ENCODE measurements at places on chromosomes 5 and 9.

DNA sequence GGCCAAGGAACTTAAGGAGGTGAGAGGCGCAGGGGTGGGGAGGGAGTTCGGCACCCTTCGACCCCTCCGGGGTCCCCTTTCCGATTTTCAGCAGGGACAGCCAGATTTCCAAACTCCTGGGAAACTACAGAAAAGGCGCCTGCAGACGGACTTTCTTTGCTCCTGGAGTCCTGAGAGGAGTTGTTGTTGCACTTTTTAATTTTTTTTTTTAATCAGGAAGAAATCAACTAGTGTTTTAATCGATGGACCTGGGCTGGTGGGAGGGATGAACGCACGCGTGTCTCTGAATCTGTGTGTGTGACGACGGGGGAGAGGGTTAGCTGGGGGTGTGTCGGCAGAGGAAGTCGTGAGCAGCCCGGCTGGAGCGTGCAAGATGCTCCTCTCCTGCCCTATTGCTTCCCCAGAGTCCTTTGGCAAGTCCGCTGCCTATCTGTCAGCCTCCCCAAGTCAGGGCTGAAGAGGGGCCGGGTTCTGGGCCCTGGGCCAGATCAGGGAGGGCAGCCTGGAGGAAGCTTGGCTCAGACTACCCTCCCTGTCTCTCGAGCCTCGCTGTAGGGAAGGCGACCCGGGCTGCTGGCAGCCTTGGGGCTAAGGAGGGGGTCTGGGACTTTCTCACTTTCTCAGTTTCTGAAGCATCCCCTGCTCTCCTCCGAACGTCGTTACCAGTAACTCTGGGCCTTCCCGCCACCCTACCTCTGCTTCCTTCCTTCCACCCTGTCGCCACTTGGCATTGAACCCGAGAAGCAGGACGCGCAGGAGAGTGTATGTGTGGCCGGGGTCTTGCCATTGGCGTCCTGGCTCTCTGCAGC, 731 bp downstream of the PRR16 start:
- DNase-seq: no peak

- DNase-seq: no peak
Measured at GRCh38 chr5:69148981-69149675, 17.8 kb upstream of the CCNB1 start.

DNA sequence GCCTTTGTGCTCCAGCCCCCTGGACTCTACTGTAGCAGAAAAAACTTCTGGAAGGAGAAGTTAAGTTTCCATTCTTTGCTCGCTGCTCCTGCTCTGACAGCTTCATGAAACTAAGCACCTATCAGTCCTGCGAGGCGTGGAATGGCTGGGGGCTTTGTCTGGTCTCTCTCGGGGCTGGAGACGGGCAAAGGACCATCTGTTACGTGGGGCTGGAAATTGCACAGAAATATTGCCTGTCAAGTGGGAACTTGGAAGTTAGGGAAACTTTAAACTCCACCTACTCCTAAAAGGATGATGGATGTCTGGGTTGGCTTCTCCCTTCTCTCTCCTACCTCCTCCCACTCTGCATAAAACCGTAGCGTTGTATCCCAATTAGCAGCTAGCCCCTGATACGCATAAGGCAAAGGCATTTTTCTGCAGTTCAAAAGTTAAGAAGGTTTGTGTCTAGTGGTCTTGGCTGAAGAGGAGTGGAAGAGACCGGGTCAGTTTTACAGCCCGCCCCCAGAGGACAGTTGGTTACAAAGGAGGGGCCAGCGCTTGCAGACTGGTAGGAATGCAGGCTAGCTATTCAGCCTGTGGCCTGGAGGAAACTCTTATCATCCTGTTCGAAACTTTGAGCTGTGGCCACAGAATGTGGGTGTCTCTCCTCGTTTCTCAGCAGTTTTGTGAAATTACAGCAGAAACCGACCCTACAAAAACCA, 1.3 kb downstream of the FBXL7 start:
- DNase-seq: no peak

DNA sequence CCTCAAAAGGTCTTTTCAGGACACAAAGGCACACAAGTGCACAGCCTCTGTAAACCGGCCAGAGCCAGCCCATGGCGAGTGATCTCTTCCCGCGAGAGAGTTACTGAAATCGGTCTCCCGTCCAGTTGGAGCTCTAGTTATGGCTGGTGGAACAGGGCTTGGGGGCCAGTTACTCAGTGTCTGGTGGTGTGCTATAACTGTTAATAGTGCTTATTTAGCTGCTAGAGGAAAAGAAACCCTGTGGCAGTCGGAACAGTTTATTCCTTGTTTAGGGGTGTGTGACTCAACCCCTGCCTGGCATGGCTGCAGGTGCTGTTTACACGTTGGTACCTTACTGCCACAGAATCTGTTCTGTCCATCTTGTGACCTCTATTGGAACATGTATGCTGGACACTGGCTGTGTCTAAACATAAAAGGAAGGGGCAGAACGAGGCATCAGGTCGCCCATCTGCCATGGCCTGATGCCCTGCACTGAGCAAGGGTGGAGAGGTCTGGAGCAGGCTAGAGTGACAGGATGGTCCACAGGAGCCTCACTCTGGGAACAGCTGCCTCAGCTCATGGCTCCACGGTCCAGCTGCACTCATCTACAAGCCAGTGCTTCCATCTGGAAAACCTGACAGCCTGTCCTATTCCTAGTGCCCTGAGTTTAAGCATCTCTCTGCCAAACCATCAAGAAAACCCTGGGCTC, 49.6 kb upstream of the SIMC1 start:
- no peak for DNase-seq

GRCh38 chr5:900781-901180, 8.1 kb downstream of the TRIP13 start:
- no peak for DNase-seq

- DNase-seq: no peak
Measured at GRCh38 chr5:95799191-95799835, 23.2 kb downstream of the GLRX start.

- DNase-seq: no peak
Measured at GRCh38 chr9:27688954-27689353, 115.7 kb upstream of the C9orf72 start.

- no peak for DNase-seq
Measured at GRCh38 chr5:171813270-171813669, 27.7 kb downstream of the SMIM23 start.
